AML-193 (cell line): ENCODE measurements at places on chromosomes 13 and 19.

- DNase-seq: peak; percentile 31
Measured at GRCh38 chr13:21670006-21670882, 629 bp upstream of the FGF9 start.

- no peak for DNase-seq
Measured at GRCh38 chr13:40453351-40454021, 213.0 kb downstream of the FOXO1 start.

GRCh38 chr13:110161112-110161882 lies 145.7 kb downstream of the COL4A1 start:
- peak; percentile 95 for DNase-seq

DNA sequence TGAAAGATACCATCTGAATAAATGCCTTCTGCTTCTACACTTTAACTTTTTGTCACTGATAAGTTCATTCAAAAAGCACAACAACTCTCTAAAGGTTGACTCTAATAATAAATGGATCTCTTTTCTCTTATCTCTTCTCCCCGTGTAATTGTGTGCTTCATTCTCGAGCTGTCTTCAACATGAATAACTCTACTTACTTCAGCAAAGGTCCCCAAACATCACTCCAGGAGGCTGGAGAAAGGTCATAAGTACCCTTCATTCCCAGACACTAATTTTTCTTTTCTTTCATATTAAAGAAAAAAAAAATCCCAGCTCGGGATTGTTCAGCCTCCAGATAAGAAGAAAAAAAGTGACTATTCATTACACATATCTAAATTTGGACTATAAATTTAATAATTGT lies 222.2 kb downstream of the FOXO1 start:
- no peak for DNase-seq

- DNase-seq: no peak
Measured at GRCh38 chr19:24078680-24079079, 8.3 kb upstream of the ZNF254 start.

DNA sequence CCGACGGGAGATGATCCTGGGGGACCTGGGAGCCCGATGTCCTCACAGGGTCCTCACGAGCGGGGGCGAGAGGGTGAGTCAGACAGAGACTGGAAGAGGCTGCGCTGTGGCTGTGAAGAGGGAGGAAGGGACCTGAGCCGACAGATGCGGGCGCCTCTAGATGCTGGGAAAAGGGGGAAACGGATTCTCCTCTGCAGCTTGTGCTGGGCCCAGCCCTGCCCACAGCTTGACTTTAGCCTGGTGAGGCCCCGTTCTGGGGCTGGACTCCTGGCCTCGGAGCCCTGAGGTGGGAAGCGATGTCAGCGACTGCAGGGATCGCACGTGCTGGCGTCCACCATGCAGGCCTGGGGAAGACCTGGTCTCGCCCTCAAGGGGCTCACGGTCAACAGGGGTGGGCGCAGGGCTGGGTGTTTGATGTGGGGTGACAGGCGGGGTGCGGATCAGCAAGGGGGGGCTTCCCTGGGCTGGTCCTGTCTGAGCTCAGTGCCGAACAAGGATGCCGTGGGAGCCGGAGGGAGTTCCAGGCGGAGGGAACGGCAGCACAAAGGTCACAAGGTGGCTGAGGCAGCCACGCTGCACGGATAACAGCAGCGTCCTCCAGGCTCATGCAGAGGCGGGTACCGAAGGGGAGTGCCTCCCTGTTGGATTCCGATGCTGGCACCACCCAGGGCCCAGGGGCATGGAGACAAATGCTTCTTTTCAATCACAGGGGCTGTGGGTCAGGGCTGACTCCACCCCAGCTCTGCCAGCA lies 31.8 kb downstream of the PIP5K1C start:
- no peak for DNase-seq

- no peak for DNase-seq
Measured at GRCh38 chr19:54095136-54095858, 5.3 kb downstream of the OSCAR start.

- DNase-seq: no peak
Measured at GRCh38 chr13:100983111-100983510, 308.5 kb upstream of the TMTC4 start.

DNA sequence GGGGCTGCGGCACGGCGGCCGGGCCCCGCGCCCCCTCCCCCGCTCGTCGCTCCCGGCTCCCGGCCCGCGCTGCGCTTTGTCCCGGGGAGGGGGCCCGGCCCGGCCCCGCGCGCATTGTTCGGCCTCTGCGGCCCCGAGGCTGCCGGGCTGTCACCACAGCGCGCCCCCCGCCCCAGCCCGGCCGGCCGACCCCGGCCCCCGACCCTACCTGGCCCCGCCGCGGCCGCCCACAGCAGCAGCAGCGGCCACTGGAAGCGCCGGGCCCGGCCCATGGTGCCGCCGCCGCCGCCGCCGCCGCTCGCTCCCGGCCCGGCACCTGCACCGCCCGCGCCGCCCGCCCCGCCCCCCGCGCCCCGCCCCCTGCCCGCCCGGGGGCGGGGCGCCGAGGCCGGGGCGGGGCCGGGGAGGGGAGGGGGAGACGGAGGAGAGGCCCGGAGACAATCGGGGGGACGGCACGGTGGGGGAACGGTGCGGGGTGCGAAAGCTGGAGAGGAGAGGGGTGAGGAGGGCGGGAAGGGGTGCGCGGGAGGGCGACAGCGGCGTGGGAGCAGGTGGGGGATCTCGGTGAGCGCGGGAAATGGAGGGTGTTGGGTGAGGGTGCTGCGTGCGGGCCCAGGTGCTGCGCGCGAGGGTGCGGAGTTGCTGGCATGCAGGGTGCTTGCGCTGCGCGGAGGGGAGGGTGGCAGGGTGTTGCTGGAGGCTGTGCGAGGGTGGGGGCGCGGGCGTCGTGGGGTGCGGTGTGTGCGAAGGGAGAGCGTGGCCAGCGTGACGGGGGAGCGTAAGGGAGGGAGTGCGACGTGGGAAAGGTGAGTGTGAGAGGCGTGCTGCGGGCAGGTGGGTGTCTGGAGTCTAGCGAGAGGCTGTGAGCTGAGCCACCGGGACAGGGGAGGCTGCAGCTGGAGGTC lies at the start of gene CADM4:
CADM4 (minus strand) TSS at position 332 of the 905 bp plus-strand sequence; CDS start at position 272, 60 bp downstream.
- DNase-seq: no peak

DNA sequence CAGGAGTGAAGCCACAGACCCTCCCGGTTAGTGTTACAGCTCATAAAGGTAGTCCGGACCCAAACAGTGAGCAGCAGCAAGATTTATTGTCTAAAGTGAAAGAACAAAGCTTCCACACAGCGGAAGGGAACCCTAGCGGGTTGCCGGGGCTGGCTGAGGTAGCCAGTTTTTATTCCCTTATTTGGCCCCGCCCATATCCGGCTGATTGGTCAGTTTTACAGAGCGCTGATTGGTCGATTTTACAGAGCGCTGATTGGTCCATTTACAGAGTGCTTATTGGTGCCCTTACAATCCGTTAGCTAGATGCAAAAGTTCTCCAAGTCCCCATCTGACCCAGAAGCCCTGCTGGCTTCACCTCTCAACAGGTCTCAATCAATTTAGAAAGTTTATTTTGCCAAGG lies 126.0 kb upstream of the RFC3 start:
- DNase-seq: no peak

DNA sequence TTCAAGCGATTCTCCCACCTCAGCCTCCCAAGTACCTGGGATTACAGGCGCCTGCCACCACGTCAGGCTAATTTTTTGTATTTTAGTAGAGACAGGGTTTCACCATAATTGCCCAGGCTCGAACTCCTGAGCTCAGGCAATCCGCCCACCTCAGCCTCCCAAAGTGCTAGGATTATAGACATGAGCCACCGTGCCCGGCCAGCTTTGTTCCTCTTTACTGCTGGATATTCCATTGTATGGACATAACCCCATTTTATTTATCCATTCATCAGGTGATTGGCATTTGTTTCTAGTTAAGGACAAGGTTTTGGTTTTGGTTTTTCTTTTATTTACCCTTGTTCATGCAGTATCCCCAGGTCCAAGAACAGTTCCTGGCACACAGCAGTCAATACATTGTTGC lies 4.1 kb upstream of the RPS9 start:
- DNase-seq: no peak

- DNase-seq: no peak
Measured at GRCh38 chr19:33375837-33376159, 2.3 kb downstream of the CEBPG start.

- no peak for DNase-seq
Measured at GRCh38 chr19:44476559-44477408, 23.5 kb downstream of the ZNF180 start.

DNA sequence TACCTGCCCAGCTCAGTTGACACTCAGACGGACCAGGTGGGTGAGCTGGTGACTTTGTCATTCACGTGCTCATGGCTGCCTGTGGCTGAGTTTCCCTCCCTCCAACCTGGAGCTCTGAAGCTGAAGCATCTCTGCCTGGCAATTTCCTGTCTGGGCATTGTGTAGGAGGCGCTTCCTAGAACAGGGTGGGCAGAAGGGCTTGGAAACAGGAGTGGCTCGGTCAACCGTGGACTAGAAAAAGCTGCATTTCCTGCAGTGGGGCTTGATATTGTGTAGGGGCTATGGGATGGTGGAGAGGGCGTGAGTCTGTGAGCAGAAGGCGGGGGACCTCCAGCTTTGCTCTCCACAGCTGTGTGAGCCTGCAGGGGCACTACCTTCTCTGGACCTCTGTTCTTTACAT lies 278.3 kb downstream of the TEX29 start:
- DNase-seq: no peak

GRCh38 chr13:77489566-77490337 lies 45.8 kb upstream of the SCEL start:
- no peak for DNase-seq

GRCh38 chr13:30340331-30341250 lies 33.2 kb upstream of the KATNAL1 start:
- DNase-seq: peak; percentile 81

DNA sequence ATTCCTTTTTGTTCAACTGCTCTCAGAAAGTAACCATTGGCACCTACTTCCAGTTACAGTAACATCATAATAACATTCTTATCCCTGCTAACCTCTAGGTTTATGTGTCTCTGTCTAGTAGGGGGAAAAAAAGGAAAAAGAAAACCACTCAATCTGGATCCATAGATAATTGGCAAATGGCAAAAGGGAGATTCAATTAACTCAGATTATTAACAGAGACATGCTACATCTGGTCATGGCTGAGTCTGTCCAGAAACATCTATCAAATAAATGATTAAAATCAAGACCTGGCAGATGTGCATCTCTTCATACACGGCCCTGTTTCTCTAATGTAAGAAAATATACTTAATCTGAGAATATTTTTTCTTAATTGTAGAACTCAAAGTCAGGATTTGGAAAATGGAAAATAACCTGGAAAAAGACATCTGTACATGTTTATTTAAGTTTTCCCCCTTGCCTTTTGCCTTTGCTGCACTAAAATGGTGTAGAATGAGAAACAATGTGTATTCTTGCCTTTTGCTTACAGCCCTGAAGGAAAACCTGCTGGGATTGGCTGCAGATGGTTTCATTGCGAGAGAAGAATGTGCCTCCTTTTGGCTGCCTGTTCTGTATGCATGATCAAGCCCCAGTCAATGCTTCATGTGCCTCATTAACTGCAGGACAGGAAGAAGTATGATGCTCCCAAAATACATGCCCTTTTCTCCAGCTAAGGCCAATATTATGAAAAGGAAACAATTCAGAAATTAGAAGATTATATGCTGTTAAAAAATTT lies 921.6 kb upstream of the PCDH20 start:
- no peak for DNase-seq

- DNase-seq: no peak
Measured at GRCh38 chr13:66803808-66804456, 426.2 kb downstream of the PCDH9 start.

- DNase-seq: no peak
Measured at GRCh38 chr19:16347706-16348105, 23.1 kb downstream of the KLF2 start.

GRCh38 chr19:8253678-8254077 lies 44.5 kb downstream of the CERS4 start:
- DNase-seq: no peak

DNA sequence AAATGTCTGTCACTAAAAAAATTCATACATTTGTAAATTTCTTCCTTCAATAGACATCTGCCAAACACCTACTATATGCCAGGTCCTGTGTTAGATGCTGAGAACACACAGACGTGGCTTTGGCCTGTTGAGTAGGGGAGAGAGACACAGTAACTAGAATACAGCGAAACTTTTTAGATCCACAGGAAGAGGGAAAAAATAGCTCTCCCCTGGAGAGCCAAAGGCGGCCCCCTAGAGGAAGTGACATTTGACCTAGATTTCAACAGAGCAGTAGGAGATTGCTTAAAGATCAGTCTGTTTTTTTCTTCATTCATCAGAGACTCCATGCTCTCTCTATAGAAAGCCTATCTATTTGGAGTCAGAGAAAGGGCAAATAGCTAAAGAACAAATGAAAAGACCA lies 11.3 kb downstream of the LCP1 start:
- DNase-seq: peak; percentile 55

DNA sequence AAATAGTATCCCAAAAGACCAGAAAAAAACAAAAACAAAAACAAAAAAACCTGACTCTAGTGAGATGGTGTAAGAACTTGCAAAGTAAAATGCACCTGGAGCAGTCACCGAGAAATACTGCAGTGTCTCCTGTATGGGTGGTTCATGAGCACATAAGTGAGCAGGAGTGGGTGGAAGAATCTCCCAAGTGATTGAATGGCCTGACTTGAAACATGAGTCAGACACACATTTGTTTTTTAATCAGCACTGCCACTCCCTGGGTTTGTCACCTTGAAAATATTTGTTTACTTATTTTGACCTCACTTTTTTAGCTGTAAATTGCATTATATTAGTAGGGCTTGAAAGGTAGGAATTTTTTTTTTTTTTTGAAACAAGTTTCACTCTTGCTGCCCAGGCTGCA lies 2.0 kb downstream of the ZNF431 start:
- no peak for DNase-seq

DNA sequence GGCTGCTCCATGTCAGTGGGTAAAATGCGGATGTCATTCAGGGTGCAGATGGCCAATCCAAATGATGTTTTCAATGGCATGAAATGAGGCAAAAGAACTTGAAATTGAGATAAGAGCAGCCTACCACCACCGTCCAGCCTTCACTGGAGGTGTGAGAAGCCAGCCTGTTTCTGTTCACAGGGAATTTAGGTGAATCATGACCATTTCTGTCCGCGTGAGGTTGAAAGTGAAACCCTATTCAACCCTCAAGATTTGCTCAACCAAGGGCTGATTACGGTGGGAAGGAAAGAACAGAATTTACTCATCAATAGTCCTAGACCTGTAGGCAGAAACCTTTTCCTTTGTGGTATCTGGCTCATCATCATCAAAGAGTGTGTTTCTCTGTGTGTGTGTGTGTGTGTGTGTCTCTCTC lies 370.7 kb downstream of the COG6 start:
- no peak for DNase-seq

GRCh38 chr19:57438925-57439324 lies 3.8 kb downstream of the ZNF749 start:
- DNase-seq: no peak
